Activated CD4-positive, alpha-beta T cell treated with anti-CD3 and anti-CD28 coated beads for 1 hour (primary cell): ENCODE measurements at places on chromosomes 5 and 9.

DNA sequence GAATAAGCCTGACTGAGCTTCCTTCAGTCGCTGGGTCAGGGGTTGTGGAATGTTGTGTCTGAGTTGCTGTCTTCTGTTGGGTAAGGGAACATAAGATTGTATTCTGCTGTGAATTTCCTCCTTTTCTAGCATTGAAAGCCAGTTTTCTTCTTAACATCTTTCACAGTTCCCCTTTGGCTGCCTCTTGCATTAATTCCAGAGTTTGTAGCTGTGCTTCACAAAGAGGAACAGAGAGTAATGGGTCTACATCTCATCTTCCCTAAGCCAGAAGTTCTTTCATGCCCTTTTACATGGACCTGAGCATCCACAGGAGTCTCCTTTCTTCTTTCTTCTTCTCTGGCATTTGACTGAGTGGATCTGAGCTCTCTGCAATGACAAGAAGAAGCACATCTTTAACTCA is 686.8 kb downstream of the KCTD16 start:
- DNase-seq = no peak

DNA sequence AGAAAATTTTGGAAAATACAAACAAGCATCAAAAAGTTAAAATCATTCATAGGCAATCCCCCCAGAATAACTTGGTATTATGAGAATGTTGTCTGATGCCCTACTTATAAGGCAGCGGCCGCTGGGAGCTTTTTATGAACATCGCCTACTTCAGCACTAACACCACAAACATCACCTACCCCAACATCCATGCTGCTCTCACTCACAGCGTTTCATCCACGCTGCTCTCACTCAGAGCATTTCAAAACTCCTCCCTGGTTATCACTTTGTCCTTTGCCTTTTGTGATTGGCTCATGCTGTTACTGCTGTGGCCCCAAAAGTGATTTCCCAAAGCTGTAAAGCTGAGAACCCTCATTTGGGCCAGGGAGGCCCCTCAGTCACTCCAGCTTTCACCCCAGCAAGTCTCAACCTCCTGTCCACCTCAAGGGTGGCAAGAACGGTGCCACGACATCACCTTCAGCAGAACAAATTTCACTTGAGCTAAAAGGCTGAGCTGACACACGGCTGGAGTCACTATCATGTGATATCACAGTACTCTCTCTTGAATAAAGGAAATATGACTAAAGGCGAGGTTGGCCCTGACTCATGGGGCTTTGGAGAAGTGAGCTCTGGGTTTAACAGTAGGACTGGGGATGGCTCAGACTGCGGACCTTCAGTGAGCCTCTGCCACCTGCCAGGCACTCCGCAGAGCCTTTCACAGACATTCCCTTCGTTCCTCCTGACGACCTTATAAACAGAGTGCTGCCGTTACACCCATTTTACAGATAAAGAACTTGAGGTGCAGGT is 25.2 kb downstream of the SHC3 start:
- DNase-seq = no peak

DNA sequence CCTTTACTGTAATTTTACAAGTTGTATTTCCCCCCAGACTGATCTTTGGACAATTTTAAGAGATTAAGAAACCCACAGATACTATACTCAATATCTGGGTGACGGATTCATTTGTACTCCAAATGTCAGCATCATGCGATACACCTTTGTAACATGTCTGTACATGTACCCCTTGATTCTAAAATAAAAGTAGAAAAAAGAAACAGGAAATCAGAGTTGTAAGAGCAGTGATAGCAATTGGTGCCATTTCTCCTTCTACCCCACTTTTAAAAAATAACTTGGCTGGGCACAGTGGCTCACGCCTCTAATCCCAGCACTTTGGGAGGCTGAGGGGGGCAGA is 116.9 kb downstream of the FGF1 start:
- DNase-seq = no peak

DNA sequence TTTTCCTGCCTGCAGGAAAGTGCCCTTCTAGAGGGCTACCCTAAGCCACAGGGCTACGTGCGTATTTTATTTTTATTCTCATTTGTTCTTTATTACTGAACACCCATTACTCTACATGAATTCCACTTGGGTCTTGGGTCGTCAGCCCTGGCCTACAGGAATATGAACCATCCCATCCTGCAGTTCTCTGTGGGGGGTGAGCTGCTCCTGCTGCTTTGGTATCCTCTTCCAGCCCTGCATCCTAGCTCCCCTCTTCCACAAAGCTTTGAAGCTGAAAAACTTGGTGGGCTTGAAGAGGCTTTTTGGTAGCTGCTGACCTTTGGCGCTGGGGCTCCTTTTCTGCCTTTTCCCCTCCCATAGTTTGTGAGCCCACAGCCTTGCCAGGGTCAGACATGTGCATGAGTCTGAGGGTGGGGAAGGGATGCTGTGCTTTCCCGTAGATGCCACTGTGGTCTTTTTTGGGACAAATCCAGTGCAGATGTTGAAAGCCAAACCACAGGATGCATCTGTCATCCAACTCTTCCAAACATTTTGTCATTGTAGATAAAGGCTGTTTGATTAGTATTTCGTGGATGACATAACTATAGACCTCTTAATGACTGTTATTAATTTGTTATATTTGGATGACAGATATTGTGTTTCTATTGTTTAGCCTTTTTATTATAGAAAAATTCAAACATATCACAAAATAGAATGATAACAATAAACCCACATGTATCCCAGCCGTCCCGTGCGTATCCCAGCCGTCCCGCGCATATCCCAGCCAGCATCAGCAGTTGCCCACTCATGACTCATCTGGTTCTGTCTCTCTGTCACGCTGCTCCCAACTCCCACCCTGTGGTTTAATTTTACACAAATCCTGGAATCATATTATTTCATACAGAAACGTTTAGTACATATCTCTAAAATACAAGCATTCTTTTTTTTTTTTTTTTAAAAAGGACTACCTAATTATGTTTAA is 43.9 kb downstream of the SLC46A2 start:
- DNase-seq = no peak

- DNase-seq = no peak
These were observed 63.3 kb upstream of the SLC30A5 start for GRCh38 chr5:69030358-69031062.

DNA sequence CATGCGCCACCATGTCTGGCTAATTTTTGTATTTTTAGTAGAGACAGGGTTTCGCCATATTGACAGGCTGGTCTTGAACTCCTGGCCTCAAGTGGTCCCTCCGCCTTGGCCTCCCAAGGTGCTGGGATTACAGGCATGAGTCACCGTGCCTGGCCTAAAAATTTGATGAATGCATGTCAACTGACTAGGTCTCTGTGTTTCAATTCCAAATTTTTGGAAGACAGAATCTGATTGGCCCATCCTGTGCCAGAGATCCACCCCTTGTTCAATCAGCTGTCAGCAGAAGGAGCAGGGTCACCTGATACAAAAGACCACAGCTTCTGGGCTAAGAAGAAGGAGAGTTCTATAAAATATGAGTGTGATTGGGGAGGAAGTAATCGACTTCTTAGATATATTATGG is 43.5 kb upstream of the COL15A1 start:
- no peak for DNase-seq
